ENCODE measurements at places on chromosomes 16 and 17.

- DNase-seq: no peak
Observed at GRCh38 chr17:48994549-48995303, 2.5 kb upstream of the IGF2BP1 start.

DNA sequence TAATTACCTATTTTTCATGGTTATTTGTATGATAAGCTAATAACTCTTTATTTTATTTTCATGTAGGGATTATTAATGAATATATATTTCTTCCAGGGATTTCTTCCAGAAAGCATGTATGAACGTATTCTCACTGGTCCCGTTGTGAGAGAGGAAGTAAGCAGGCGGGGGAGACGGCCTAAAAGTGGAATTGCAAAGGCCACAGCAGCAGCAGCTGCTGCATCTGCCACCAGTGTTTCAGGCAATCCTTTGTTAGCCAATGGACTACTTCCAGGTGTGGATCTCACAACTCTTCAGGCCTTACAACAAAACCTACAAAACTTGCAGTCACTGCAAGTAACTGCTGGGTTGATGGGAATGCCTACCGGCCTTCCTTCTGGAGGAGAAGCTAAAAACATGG is 110.3 kb upstream of the RBL2 start:
- no peak for DNase-seq

DNA sequence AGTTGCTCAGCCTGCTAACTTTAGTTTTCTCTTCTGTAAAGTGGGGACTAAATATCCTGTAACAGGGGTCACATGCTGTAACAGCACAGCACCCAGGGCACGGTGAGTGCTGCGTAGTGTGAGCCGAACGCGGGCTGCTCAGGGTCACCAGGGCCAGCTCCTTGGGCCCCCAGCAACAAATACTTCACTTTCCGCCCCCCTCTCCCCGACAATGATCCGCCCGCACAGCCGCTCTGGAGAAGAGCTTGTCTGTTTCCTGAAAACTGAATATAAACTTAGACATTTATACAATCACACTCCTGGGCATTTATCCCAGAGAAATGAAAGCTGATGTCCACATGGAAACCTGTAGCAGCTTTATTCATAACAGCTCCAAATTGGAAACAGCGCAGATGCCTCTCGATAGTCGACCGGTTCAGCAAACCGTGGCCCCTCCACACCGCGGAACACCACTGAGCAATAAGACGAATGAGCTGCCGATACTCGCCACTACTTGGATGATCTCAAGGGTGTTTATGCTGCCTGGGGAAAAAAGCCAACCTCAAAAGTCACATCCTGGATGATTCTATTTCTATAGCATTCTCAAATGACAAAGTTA is 267.2 kb downstream of the PARN start:
- DNase-seq: no peak

DNA sequence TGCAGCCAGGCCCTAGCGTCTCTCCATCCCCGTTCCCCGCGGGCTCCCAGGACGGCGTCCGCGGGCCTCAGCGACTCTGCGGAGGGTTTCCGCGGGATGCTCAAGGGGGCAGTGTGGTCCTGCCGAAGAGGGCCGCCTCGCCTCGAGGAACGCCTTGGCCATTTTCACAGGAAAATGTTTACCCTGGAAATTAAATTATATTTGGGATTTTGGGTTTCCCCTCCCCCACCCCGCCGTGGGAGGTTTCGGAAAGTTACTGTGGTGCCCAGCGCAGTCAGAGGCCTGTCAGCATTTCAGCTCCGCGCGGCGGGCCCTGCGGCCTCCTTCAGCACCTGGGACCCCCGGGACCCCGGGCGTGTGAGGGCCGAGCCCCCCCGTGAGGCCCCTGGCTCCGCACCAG is 94.5 kb downstream of the PCTP start:
- no peak for DNase-seq

- DNase-seq: no peak
Observed at GRCh38 chr17:28230011-28230410, 89.0 kb upstream of the TMEM97 start.

GRCh38 chr17:58728798-58729197 is 26.9 kb upstream of the PPM1E start:
- DNase-seq: no peak

DNA sequence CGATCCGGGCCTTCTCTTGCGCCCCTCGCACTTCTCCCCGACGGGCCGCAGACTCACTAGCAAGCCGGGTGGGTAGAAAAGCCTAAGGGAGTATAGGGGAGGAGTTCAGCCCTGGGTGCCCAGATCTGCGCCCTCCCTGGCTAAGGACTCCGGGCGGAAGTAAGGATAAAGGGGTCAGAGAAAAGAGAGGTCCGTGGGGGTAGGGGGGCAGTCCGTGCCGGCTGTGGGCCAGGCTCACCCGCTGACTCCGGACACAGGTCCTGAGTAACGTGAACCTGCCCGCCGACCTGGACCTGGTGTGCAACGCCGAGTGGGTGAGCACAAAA is 1.8 kb downstream of the NAGS start:
- DNase-seq: no peak

- DNase-seq: no peak
Observed at GRCh38 chr16:76668207-76668725, 391.1 kb downstream of the CNTNAP4 start.

DNA sequence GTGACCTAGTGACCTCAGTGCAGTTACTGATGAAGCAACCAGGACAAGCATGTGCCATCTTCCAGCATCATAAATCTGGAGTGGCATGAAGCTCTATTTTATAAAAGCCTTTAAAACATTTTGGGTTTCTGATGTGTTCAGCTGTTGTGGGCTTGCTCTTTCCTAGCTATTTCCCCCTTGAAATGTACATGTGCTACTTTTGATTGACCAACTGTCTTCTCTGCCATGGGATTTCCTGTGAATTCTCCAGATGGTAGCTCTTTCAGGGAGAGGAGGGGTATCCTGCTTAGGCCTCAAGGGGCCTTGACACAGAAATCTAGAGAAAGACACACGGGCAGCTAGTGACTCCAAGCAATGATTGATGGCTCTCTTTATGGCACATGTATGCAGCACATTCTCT is 1.9 kb upstream of the ASIC2 start:
- no peak for DNase-seq

GRCh38 chr17:55735731-55736405 is 13.2 kb upstream of the TMEM100 start:
- DNase-seq: no peak

- DNase-seq: no peak
Observed at GRCh38 chr16:76787394-76787793, 403.6 kb upstream of the MON1B start.

DNA sequence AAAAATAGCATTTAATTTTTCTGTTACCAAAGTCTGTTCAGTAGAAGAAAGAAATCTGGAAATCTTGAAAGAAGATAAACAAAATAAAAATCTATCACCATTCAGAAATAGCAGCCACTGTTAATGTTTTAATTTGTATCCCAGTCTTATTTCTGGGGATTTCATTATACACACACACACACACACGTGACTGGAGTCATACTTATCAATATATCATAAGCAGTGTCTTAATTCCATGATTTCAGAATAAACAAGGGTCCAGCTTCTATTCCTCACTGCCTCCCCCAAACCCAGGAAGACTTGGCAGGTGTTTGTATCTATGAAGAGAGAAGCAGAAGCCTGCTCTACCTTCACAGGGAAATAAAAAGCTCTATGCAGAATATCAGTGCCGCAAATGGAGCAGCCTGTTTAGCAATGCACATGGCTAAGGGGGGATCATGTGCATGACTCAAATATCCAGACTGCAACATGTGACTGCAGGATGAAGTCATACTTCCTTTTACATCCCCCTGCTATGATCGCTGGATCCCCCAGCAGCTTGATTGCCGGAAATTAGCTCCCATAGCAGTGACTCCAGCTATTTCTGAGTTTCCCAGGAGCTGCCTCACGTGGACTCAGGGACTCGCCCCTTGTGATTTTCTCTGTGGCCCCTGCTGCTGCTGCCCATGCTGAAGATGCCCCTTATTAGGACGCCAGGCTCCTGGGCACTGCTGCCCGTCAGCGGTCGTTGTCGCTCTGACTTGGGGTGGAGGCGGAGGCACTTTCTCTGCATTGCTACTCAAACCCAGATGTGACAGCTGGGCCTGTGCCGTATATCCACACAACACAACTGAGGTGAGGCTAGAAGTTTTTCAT is 341.0 kb downstream of the CPPED1 start:
- DNase-seq: no peak

Data from activated CD8-positive, alpha-beta memory T cell treated with anti-CD3 and anti-CD28 coated beads for 4 hours (primary cell).